T-helper 9 cell (primary cell): ENCODE measurements at places on chromosomes 16 and 17.

GRCh38 chr17:64591944-64592343 is 70.2 kb downstream of the SMURF2 start:
- DNase-seq: no peak

DNA sequence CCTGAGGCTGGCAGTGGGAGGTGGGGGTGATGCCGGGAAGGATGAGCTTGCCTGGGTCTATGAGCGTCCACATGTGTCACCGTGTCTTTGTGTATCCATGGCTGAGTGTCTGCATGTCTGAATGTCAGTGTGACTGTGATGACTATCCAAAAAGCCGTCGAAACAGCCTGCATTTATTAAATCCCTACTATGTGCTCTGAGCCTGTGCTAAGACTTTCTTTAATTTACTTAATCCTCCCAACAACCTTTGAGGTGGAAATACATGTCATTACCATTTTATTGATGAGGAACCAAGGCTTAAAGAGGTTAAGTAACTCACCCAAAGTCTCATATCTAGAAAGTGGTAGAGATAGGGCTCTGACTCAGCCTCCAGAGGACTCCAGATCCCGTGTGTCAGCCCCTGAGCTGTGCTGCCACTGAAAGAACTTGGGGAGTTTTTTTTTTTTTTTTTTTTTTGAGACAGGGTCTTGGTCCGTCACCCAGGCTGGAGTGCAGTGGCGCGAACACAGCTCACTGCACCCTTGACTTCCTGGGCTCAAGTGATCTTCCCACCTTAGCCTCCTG is 20.0 kb downstream of the ARHGAP23 start:
- DNase-seq: no peak

DNA sequence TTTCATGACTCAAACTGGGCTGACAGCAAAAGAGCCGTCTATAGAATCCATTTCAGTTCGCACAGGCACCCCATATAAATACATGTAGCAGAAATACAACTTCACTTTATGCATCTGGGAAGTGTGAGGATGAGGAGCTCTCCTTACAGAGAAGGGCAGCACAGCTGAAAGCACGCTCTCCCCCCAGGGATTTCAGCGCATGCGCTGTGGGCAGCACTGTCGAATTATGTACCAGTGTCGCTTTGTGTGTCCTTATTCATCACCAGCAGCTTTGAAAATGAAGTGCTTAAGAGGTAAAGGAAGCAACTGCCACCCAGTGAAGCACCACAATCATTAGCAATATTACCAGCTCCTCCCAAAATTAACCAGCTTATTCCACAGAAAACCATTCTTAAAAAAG is 39.9 kb downstream of the CEP95 start:
- no peak for DNase-seq

DNA sequence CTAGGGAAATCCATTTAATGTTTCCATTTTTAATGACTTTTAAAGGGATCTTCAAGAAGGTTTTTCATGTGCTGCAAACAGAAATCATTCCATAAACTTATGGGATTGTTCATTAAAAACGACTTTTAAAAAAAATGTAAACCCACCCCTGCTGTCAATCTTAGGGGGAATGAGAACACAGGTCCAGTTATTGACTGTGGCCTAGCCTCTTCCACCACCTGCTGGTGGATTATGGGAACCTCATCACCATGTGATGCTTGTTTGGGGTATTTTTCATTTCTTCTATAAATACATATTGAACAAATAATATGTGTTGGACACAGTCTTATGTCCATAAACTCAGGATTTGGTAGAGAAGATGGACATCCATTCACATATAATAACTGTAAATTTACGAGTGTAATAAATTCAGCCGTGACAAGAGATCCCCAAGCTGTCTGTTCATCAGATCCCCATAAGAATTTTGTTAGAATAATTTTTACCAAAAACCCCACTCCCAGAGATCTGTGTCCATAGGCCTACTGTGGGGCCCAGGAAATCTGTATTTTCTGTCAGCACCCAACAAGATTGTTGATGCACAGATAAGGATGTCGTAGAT is 42.0 kb upstream of the TMC5 start:
- DNase-seq: no peak

DNA sequence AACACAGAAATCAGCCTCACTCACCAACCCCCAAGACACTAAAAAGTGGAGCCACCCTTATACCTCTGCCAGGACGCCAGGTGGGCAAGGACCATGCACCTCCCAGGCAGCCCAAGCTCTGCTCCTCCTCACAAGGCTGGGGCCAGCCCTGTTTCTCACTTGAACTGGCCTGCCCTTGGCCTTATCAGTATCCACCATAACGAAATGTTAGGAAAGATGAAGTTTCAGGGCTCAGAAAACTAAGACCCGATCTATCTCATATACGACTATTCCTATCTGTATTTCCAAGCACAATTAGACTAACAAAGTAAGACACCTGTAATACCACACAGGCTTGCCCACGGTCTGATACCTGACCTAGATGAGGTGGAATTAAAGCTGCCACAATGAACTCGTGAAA is 6.9 kb downstream of the FBXO31 start:
- DNase-seq: no peak

DNA sequence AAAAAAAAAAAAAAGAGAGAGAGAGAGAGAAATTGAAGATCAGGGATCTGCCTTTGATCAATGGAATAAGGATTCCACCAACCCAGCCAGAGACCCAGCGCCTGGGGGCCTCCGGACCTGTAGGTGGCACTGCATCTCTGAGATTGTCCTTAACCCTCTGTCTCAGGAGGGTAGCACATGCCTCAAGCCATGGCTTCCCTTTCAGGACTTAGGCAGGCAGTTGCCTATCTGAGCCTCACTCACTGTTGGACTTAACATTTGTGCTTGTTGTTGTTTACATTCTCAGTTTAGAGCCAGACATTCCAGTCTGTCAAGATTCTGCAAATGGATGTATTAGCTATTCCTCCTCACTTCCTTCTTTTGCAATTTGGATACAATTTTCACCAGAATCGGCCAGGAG is 5.1 kb upstream of the SCNN1B start:
- DNase-seq: no peak

- no peak for DNase-seq
Measured at GRCh38 chr16:57725554-57725953, 10.0 kb upstream of the KATNB1 start.

GRCh38 chr17:19237389-19238166 is 412 bp downstream of the EPN2 start:
- DNase-seq: peak; percentile 1

GRCh38 chr16:54385141-54385540 is 98.6 kb upstream of the IRX3 start:
- DNase-seq: no peak

- DNase-seq: no peak
Measured at GRCh38 chr16:648071-648780, 939 bp upstream of the WDR90 start.

- no peak for DNase-seq
Measured at GRCh38 chr17:16853661-16854320, 118.1 kb downstream of the TNFRSF13B start.

- DNase-seq: no peak
Measured at GRCh38 chr16:62717026-62717425, 680.8 kb upstream of the CDH8 start.

DNA sequence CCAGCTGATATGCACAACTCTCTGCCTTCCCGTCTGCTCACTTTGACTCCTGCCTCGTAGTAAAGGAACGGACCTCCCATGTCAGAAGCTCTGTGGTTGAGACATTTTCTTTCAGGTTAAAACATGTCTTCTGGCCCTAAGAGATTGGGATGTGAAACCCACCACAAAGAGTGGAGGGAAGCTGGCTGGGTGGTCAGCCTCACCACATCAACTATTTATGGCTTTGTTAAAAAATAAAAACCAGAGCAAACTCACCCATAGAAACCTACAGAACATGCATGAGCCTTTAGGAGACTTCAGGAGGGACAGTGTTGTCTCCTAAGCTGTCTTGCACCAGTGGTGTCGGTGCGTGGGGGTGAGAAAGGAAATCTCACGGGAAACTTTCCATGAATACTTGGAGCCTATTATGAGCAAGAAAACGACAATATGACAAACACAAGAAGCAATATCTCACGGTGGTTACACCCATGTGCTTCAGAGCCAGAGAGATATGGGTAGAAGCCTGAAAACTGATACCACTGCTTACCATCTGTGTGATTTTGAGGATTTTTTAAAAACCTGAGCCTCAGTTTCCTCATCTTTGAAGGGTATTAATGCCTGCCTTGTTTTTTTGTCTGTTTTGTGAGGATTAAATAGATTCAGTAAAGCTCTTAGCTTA is 61.7 kb upstream of the XYLT1 start:
- no peak for DNase-seq

GRCh38 chr17:10428781-10429180 is 7.0 kb upstream of the MYH8 start:
- DNase-seq: no peak

DNA sequence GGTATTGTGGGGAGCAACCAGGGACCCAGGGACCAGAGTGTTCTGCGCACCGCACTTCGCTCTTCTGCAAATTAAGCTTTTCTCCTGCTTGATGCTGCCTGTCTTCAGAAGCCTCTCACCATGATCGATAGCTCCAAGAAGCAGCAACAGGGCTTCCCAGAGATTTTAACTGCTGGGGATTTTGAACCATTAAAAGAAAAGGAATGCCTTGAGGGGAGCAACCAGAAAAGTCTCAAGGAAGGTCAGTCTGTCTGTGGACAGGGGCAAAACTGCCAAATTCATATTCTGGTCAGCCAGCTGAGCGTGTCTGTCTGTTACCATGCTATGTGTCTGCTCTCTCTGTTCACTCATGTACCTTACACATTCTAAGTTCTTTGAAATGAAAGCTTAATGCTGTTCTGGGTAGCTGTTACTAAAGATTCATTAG is 115.7 kb downstream of the MRTFB start:
- DNase-seq: no peak

DNA sequence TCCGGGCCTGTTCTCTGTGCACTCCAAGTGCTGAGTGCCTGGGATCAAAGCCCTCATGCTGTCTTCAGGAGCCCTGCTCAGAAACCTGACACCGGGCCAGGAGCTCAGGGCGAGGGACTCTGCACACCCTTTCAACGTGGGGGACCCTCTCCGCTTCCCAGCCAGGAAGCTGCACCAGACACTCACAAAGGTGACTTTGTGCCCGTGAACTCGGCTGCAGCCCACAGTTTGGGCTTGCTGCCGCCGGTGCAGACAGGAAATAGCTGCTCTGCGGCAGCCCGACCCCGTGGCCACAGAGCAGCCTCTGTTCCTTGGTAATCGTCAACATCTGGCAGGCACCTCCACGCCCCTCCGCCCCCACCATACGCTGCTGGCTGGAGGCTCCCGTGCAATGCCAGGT is 93.4 kb upstream of the METRNL start:
- peak; percentile 47 for DNase-seq

- no peak for DNase-seq
Measured at GRCh38 chr17:66458782-66459181, 156.4 kb downstream of the PRKCA start.

DNA sequence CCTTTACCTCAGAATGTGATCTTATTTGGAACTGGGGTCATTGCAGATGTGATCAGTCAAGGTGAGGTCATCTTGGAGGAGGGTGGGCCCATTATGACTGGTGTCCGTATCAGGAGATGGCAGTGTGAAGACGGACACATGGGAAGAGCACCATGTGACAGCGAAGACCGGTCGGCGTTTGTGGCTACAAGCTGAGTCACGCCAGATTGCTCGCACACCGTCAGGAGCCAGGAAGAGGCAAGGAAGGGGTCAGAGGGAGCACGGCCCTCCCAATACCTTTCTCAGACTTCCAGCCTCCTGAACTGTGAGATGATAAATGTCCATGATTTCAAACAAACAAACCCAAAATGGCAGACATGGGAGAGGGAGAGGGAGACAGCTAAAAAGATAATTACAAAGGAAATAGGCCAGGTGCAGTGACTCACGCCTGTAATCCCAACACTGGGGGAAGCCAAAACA is 13.2 kb downstream of the STARD3 start:
- no peak for DNase-seq

GRCh38 chr16:49625311-49626065 is 230.4 kb downstream of the ZNF423 start:
- no peak for DNase-seq

DNA sequence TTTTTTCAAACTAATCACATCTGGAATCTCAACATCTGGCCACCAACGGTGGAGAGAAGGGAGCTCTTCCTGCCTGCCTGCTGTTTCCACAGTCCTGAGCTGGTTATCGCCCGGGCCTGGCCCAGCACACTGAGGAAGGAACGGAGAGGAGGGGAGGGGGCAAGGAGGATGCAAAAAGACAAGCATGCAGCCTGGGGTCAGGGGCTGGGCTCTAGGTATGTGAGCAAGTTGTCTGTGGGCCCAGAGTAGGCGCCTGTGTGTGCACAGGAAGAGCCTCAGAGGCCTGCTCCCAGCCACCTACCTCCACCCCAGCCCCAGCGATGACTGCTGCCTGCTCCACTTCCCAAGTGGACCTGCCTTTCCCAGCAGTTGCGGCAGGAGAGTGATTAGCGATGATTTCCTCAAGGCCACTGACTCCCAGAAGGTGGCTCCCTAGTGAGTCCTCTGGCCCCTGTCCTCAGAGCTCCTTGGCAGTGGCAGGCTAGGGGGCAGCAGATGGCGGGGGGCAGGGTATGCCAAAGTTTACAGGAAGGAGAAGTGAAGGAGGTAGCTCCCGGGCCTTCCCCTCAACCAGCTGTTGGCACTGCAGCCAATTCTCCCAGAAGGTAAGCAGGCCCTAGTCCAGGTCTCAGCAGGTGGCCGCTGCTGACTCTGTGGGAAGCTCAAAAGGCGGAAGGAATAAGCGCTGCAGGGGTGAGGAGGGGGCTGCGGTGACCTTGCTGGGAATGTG is 27.0 kb upstream of the RASD1 start:
- DNase-seq: no peak
